ENCODE measurements at places on chromosomes 1 and 21.

DNA sequence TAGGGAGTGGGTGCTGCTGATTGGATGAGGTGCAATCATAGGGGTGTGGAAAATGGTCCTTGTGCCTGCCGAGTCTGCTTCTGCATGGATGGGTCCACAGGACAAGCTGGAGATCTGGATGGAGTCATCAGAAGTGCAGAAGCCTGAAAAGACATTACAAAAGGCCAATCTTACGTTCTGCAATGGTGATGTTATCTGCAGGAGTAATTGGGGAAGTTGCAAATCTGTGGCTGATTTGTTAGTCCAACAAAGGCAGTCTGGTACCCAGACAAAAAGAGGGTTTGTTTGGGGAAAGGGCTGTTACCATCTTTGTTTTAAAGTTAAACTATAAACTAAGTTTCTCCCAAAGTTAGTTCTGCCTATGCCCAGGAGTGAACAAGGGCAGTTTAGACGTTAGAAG, 166.5 kb downstream of the PGBD5 start:
- no peak for DNase-seq

- no peak for DNase-seq
Observed at GRCh38 chr1:47183308-47184089, 6.3 kb downstream of the PDZK1IP1 start.

- DNase-seq: no peak
Observed at GRCh38 chr1:227242811-227243682, 75.2 kb downstream of the CDC42BPA start.

- no peak for DNase-seq
Observed at GRCh38 chr1:228275179-228275429, 67.3 kb downstream of the OBSCN start.

DNA sequence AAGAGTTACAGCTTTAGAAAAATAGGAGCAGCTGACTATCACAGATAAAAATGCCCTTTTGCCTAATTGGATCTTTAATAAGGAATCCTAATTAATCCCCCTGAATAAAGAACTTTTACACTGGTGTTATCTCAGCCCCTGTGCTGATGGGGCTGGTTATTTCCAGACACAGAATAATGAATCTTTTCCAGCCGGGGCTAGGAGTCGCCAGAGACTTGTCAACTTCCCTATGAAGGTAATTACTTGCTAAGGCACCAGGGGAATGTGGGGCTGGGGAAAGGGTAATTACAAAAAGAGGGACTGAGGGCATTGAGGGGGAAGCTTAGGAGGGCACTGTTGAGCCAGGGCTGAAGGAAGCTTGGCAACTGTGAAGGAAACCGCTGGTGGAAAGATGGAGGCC, 34.5 kb downstream of the HMGB4 start:
- DNase-seq: no peak

DNA sequence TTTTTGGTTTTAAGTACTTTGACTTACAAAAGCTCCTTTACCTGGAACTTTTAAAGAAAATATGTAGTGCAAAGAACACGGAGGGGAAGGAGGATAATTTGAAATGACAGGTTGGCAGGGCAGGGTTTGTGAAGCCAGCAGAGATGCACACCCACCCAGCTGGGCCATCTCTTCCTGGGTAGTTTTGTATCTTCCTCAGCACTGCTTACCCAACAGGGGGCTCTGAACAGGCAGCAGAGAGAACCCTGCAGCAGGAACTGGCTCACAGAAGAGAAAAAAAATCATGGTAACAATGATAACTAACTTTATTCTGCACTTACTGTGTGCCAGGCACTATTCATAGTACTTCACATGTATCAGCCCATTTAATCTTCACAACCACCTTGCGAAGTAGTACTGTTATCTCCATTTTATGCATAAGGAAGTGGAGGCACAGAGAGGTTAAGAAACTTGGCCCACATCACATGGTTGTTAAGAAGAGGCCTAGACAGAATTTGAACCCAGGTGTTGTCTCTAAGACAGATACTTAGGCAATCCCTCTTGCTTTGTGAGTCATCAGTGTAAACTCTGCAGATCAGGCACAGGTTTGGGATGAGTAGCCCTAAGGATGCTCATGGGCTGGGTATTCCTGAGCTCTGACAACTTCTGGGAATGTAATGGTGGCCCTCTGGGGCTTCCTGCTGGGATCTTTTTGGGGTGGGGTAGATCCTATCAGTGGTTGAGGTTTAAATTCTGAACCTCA, 60.8 kb downstream of the ELK4 start:
- no peak for DNase-seq

Data from suppressor macrophage treated with lipopolysaccharide for 1 hour (primary cell).